Calu3 (cell line): ENCODE measurements at places on chromosomes 2 and 18.

DNA sequence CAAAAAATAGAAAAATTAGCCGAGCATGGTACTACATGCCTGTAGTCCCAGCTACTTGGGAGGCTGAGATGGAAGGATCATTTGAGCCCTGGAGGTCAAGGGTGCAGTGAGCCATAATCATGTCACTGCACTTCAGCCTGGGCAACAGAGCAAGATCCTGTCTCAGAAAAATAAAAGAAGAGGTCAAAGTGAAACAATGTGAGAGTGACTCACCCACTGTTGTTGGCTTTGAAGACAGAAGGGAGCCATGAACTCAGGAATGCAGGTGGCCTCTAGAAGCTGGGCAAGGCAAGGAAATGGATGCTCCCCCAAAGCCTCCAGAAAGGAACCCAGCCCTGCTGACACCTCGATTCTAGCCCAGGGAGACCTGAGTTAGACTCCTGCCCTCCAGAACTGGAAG lies 3.7 kb upstream of the TMEM214 start:
- no peak for DNase-seq

DNA sequence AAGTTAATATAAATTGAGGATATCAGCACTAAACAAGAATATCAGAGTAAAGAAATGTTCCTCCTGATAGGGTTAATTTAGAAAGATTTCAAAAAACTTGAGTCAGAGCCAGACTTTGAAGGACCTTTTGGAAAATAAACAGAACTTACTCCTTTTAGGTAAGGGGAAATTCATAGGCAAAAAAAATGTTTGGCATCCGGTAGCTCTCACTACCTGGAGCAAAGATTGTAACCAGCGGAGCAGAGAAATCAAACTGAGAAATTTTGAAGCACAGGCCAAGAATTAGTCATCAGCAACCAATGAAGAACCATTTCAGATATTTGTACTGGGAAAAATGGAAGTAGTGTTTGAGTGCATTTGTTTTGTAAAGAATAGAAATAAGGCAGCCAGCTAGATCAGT lies 113.0 kb downstream of the ICA1L start:
- DNase-seq = no peak

DNA sequence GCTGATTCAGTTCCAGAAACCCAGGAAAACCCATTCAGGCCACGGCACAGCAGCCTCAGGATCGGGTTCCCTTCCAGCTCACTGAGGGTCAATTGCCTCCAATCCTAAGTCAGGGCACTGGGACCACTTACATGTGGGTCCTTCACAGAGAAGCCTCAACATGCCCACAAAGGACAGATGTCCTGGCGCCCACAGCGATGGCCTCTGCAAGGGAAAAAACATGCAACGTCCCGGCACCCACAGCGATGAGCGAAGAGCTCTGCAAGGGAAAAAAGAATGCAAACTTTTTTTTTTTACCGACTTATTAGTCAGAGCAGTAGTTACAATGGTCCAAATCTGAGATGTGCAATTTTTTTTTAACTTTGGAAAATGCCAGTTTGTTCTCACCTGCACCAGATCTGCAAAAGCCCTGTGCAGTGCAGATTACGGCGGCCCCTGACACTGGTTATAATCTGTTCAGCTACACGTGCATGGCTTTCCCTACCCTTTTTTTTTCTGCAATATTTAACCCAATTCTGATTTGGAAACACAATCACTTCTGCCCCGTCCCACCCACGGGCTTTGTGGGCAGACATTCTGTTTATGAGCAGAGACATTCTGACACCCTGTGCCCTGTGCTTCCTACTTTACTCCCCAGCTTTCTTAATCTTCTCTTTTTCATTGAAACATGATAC lies 159.3 kb upstream of the SALL3 start:
- DNase-seq = no peak

DNA sequence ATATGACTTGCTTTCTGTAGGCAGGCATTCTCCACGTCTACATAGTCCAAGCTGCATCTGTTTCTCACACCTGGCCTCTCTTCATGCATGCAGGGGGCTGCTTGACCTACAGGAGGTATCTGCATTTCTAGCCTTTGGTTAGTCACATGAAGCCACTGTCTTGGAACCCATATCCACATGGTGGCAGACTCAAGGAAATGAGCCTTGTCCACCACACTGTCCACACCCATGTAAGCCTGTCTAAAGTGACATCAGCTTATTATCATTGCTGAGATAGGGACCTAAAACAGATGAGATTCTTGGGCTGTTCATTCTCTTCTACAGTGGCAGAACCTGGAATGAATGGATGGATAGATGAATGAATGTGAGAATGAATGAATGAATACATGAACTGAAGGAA lies 160.4 kb downstream of the DOCK10 start:
- DNase-seq = no peak
